ENCODE measurements at places on chromosomes 12 and 14. TPM values are rescaled to one million over a fixed set of nuclear protein-coding genes. Genes with fewer than 3 reads are reported as not detected.

GRCh38 chr12:87280893-87281292 is 748.3 kb downstream of the C12orf50 start:
- DNase-seq: no peak

GRCh38 chr14:98684468-98684867 is 587.5 kb downstream of the BCL11B start:
- no peak for DNase-seq

- no peak for DNase-seq
Observed at GRCh38 chr12:62907561-62907960, 27.4 kb downstream of the PPM1H start.

GRCh38 chr14:99627510-99628381 is 17.2 kb upstream of the HHIPL1 start:
- no peak for DNase-seq

- DNase-seq: peak; percentile 90
Observed at GRCh38 chr14:91009501-91010152, 50.8 kb downstream of the RPS6KA5 start.

GRCh38 chr12:93851257-93851671 is 174.1 kb downstream of the CRADD start:
- DNase-seq: no peak

- no peak for DNase-seq
Observed at GRCh38 chr14:61341275-61342206, 20.2 kb downstream of the PRKCH start.

DNA sequence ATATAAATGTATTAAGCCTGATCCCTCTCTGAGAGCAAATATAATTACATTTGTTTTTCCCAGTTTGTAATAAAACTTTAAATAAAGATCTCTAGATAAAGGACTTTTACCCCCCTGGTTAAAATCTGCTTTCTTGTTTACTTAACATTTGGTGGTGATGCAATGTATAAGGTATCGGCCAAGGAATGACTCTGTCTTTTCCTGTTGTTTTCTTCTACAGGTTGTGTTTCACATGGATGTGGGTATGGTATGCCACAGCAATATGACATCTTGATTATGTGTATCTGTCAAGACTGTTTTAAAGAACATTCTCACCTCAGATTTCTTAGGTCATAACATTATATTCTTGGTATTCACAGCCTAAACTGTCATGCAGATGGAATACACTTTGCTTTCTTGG is 210.6 kb upstream of the NOVA1 start:
- DNase-seq: no peak

- peak; percentile 57 for DNase-seq
Observed at GRCh38 chr14:105064721-105065143, 498 bp downstream of the GPR132 start.

GRCh38 chr12:100651694-100652093 is 78.2 kb downstream of the GAS2L3 start:
- DNase-seq: no peak

GRCh38 chr12:112148031-112148513 is 22.7 kb downstream of the TRAFD1 start:
- no peak for DNase-seq

- DNase-seq: no peak
Observed at GRCh38 chr12:6280053-6280469, 30.4 kb upstream of the PLEKHG6 start.

- peak; percentile 32 for DNase-seq
Observed at GRCh38 chr12:118979763-118980406, 1.5 kb upstream of the SRRM4 start.

DNA sequence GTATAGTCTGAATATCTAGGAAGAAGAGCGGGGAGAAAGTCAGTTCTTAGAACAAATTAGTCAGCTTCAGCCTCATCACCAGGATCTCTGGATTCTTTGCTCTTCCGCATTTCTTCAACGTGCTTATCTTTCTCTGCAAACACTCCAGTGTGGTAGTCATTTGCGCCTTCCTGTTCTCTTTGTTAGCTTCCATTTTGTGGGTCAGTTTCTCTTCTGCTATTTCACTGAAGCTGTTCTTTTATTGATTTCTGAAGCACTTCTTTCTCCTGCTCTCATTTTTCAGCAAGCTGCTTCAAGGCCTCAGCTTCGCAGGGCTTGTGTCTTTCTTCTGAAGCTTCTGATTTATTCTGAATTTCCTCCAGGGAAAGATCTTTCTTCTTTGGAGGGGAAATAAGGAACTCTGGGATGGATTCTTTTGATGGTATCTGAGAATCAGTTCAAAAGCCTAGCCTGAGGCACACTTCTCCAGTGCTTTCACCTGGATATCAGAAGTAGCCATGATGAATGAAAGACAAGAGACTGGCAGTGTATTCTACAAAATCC is 13.5 kb downstream of the AMN1 start:
- peak; percentile 83 for DNase-seq

GRCh38 chr12:42482041-42482747 is 107.4 kb downstream of the PRICKLE1 start:
- DNase-seq: no peak

GRCh38 chr12:86249276-86249675 is 6.9 kb downstream of the MGAT4C start:
- DNase-seq: no peak

- DNase-seq: no peak
Observed at GRCh38 chr14:91354221-91354916, 63.3 kb downstream of the CCDC88C start.

- DNase-seq: no peak
Observed at GRCh38 chr14:53751650-53752049, 205.0 kb downstream of the BMP4 start.

Gene FITM1
- total RNA-seq: 2.6 TPM

Gene GPR65
- 13.7 TPM for total RNA-seq

Gene A2M
- not detected for total RNA-seq

Gene ADAM21
- total RNA-seq: not detected

Gene KRT6C
- not detected for total RNA-seq

Gene NRIP2
- not detected for total RNA-seq

Gene TMEM119
- total RNA-seq: not detected

Gene PRR4
- 1.0 TPM for total RNA-seq

Gene P2RX2
- total RNA-seq: not detected

Gene KCNC2
- not detected for total RNA-seq

Gene NUP37
- total RNA-seq: 22.1 TPM

Gene APOLD1
- total RNA-seq: 4.7 TPM

Gene NKX2-8
- total RNA-seq: not detected

Gene RTN1
- not detected for total RNA-seq

Gene MYF5
- total RNA-seq: not detected

Gene TBC1D30
- total RNA-seq: 0.29 TPM

Gene TAS2R8
- not detected for total RNA-seq

Gene LALBA
- total RNA-seq: not detected

Data from B cell (primary cell).